ENCODE measurements at places on chromosomes 1 and 21.

DNA sequence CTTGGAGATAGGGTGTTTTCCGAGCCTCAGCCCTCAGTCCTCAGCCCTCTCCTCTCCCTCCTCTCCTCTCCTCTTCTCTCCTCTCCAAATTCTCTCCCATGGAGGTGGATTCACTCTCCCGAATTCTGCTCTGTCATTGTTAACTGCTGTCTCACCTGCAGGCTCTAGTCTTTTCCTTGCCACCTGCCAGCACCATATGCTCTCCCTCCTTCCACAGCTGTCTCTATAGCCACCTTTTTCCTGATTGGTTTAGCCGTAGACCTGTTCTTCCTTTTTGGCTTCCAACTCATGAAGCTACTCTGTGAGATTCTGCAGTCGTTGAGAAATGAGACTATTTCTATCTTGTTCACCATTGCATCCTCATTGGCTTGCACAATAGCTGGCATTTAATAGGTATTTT is 19.7 kb downstream of the COG2 start:
- DNase-seq: no peak

DNA sequence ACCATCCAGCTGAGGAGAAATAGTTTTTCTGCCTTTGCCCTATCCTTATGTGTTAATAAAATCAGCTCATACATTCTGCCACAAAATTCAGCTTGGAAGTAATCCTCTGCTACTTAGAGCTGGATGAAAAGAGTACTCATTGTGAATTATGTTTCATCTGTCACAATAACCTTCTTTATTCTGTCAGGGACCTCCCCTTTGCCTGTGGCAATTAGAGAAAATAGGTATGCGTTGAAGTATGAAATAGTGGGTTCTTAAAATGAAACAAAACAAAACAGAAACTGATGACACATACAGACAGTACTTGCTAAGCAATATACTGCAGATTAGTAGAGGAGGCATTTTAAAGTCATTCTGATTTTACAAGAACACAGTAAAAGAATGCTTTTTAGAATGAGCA is 578.5 kb downstream of the USP25 start:
- no peak for DNase-seq

DNA sequence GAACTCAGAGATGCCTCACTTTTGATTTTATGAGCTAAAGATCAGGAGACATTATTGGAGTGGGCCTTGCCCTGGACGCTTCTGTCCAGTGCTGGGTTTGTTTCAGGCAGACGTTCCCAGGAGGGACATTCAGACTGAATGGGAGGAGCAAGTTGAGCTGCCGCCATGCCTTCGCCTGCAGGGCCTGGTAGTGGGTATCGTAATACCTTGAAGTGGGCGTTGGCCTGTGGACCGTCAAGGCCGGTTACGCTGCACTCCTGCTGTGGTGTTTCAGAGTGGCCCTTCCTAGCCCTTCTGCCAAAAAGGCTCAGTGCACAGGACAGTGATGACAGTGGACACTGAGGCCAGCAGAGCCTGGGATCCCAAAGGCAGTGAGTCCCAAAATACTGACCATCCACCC is 1.6 kb downstream of the FAM3B start:
- DNase-seq: no peak

GRCh38 chr1:243896313-243896712 is 46.3 kb upstream of the AKT3 start:
- no peak for DNase-seq

- no peak for DNase-seq
These were observed 17.9 kb downstream of the TMEM200B start for GRCh38 chr1:29105822-29106221.

- DNase-seq: no peak
These were observed 54.2 kb downstream of the DNTTIP2 start for GRCh38 chr1:93824834-93825233.

- no peak for DNase-seq
These were observed 157.0 kb downstream of the RERE start for GRCh38 chr1:8660411-8660828.

DNA sequence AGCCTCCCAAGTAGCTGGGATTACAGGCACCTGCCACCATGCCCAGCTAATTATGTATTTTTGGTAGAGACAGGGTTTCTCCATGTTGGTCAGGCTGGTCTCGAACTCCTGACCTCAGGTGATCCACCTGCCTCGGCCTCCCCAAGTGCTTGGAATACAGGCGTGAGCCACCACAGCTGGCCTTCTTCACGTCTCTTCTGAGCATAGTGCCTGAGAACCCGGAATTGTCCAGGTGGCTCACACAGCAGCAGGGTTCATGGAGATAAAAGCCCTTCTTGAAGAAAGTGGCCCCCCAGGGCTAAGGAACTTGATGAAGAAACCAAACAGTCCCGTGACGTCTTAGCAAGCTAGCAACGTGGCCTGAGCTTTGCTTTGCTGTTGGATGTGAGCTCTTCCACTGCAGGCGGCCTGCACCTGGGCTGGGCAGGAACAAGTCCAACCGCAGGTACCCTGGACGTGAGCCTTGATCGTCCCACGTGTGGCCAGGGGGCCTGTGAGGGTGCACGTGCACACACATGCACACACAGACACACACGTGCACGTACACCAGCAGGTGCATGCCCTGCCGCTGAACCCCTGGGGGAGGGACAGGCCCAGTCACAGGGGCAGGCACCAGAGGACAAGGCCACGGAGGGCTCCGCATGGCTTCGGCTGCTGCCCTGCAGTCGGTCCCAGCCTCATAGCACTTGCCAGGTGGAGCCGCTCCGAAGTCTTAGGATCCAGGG is 23.4 kb upstream of the TRAPPC10 start:
- DNase-seq: no peak

DNA sequence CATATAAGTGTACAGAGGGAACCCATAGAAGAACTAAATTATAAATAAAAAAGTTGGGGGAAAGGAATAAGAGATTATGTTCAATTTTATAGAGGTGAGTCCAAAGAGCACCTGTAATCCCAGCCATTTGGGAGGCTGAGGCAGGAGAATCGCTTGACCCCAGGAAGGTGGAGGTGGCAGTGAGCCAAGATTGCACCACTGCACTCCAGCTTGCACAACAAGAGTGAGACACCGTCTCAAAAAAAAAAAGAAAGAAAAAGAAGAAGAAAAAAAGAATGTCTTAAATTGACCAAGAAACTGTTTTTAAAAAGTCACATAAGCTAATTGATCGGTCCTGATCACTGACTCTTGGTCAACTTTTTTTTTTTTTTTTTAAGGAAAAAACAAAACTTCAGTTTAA is 19.1 kb upstream of the ATF3 start:
- no peak for DNase-seq
